GM12878 (cell line): ENCODE measurements at places on chromosomes 7 and 10.
A peak's percentile ranks its signal among the peaks of the same experiment; 100 is the strongest.

DNA sequence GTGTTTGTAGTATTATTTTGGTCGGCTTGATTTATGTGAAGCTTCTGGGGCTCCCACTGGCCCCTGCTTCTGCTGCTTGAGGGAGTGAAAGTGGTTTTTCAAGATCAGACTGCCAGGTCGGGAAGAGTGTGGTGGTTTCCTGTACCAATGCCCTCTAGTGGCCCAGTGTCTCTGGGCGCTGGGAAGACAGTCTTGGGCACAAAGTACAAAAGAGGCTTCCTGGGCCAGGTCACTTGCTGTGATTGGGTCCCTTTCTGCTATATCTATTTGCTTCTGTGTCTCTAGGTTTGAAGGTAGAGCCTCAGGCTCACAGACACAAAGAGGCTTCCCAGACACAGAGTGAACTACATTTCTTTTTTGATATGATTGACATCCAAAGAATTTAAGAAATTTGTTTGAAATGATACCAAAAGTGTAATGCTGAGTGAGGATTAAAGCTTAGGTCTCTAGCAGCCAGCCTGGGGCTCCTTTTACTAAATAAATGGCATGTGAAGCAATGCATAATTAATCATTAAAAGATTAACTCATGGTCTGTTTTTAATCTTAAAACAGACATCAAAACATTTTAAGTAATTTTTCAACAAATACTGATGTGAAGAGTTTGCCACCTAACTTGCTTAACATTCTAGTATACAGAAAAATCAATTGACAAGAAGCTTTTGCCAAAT is 36.3 kb downstream of the ABCB1 start:
- no peak for DNase-seq

GRCh38 chr7:125568799-125569198 is 639.2 kb upstream of the POT1 start:
- peak; percentile 31 for DNase-seq

GRCh38 chr7:50416527-50417182 is 33.5 kb downstream of the FIGNL1 start:
- DNase-seq: peak; percentile 67

DNA sequence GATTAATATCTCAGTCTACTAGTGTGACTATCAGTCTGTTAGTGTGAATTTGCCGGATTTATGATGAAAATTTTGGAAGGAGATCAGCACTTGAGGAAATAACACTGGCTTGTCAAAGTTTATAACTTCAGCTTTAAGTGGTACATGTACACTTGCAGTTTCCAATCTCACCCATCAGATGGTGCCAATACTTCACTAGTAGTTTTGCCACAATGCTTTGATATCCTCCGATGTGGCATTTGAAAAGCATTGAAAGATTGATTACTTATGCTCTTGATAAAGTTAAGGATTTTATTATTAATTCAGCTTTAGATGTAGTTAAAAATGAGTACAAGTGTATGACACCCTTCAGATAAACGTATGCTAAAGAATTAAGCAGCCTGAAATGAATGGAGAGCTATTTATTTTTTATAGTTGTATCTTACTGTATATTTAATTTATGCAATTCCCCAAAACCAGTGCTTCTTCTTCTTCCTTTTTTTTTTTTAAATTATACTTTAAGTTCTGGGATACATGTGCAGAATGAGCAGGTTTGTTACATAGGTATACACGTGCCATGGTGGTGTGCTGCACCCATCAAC is 98.2 kb downstream of the ANLN start:
- DNase-seq: peak; percentile 21

GRCh38 chr10:5958675-5959074 is 18.7 kb downstream of the IL15RA start:
- DNase-seq: no peak

DNA sequence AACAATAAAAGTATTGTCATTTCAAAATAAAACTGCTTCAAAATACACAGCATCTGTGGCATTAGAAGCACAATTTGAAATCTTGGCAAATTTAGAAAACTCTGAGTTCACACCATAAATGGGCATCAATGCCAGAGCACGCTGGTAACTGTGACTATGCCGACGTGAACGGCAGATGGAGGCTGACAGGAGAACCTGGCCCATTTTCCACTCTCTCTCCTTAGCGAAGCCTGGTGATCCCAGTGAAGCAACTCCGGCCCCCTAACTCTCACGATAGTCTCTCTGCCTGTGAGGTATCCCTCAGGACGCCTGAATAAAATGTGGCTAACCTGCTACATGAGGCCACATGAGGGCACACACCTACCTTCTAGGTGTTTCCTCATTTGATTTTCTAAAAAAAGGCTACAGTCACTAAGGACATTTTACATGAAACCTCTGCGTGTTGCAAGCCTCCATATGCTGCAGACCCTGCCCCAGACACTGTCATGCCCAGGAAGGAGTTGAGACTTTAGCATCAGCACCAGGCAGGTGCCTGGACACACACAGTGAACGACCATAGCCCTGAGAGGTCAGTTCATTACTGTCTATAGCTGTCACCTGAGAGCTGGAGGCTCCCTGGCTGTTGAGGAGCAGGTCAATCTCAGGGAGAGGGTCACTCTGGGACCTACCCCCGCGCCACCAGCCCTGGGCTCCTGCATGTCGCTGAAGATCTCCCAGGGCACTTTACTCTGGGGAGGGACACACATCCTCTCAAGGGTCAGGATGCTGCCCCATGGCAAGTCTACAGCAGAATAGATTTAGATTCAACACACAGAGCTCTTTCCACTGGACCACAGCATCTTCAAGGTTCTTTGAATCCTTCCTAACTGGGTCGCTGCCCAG is 62.9 kb upstream of the CAMK2B start:
- no peak for DNase-seq

DNA sequence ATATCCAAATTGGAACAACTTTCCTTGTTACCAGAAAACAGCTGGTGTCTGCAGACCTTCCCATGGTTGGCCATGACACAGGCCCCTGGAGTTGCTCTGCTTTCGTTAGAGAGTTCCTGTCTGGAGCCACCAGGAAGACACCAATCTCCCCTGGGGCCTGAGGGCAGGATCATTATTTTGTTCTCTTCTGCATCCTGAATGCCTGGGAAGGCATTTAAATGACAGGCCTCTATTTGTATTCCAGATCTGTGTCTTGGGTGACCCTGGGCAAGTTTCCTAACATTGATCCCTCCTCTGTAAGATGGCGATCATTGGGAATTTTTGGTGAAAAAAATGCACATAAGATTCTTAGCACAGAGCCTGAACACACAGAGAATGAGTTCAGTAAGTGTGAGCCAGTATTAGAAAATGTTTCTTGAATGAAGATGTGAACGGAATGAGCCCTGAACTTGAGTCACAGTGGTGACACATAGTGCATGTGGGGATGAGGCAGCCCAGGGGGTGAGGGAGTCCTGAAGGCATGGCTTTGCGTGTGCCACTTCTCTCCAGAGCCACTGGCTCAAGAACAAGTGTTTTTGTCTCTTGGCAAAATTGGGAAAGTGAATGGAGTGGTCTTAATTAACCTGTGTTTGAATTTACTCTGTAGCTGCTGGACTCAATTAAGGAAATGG is 28.4 kb downstream of the BMPER start:
- DNase-seq: no peak

GRCh38 chr7:12706900-12707536 is 19.6 kb downstream of the ARL4A start:
- no peak for DNase-seq

- DNase-seq: no peak
These were observed 39.8 kb upstream of the PCBD1 start for GRCh38 chr10:70928140-70928539.
